ENCODE measurements at places on chromosomes 2 and 18.

- peak; percentile 99 for DNase-seq
These were observed 31.1 kb upstream of the EPG5 start for GRCh38 chr18:45998244-45998643.

GRCh38 chr18:26091047-26091630, 726 bp upstream of the SS18 start:
- no peak for DNase-seq

- no peak for DNase-seq
These were observed 52.8 kb downstream of the METTL4 start for GRCh38 chr18:2518473-2518872.

GRCh38 chr2:30106543-30106942, 40.3 kb upstream of the YPEL5 start:
- no peak for DNase-seq

GRCh38 chr2:219916281-219916680, 288.9 kb downstream of the SLC4A3 start:
- no peak for DNase-seq

DNA sequence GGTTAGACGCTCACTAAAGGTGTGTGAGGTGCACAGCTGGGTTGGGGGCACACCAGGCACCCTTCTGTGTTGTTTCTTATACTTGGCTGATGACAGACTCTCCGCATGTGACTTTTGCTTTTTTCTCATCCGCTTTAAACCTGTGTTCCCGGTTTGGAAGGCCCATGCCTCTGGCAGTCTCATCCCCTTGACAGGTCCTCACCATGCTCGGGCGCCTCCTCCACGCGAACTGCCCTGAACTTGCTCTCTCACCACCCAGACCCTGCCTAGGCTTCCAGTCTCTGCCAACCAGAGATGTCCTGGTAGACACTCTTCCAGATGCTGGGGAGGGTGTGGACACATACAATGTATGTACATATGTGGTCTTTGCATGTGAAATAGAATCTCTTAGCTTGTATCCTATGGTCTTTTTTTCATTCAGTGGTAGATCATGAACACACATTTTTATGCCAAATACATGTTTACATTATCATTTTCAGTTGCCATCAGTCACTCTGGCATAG, 79.8 kb downstream of the LIMS1 start:
- DNase-seq: no peak

DNA sequence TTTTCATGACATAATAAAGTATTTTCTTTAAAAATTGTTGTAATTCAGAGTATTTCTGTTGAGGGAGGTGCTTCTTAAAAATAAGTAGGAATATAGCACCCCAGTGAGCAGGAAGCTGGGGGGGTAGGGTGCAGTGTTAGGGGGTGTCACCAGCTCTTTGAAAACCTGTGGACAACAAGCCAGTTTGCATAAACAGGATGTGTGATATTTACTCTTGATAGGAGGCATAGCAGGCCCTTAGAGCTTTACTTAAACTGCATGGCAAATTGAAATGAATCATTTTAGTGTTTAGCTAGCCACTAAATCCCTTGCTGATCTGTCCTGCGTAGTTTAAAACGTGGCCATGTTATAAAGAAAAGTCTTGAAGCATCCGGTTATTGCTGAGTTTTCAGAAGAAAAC, 8.4 kb downstream of the TGIF1 start:
- DNase-seq: no peak

- no peak for DNase-seq
These were observed at the start of gene ZNF516 for GRCh38 chr18:76495006-76495370. Gene ZNF516 (minus strand): TSS chr18:76495242. CDS start chr18:76443054, 52,188 bp downstream.

- DNase-seq: no peak
These were observed 202.6 kb upstream of the SMAD2 start for GRCh38 chr18:48132797-48133655.

GRCh38 chr2:24721470-24721869, 71.7 kb downstream of the PTRHD1 start:
- DNase-seq: no peak

- no peak for DNase-seq
These were observed 32.3 kb downstream of the WDPCP start for GRCh38 chr2:63555931-63556330.

Measured in GF-D8 (cell line).